ENCODE measurements at places on chromosomes 5 and 9.

GRCh38 chr5:78662323-78662722 lies 13.8 kb upstream of the LHFPL2 start:
- DNase-seq: no peak

DNA sequence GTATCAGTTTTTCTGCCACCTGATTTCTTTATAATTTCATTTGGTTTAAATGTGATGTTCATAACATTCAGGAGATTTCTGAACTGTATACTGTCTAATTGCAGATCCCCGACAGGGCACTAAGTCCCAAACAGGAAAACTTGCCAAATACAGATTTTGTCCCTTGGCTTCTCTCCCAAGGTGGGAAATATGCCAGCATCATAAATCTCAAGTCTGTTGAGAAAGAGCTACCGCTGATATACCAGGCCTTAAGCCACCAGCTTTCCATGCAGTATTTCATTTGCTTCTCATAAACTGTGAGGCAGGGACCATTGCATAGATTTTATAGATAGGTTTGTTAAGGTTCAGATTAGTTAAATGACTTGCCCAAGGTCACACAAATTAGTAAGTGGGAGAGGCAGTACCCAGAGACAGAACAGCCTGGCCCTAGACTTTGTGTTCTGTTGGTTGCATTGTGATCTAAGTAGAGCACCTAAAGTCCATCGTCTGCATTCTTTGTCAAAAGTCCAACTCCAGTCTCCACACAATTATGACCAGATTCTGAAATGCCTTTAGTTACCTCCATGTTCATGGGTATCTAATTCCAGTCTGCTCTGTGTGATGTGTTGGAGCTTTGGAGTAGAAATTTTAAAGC lies 16.2 kb downstream of the GPR21 start:
- no peak for DNase-seq

GRCh38 chr9:93952119-93952783 lies 2.9 kb downstream of the BARX1 start:
- no peak for DNase-seq

DNA sequence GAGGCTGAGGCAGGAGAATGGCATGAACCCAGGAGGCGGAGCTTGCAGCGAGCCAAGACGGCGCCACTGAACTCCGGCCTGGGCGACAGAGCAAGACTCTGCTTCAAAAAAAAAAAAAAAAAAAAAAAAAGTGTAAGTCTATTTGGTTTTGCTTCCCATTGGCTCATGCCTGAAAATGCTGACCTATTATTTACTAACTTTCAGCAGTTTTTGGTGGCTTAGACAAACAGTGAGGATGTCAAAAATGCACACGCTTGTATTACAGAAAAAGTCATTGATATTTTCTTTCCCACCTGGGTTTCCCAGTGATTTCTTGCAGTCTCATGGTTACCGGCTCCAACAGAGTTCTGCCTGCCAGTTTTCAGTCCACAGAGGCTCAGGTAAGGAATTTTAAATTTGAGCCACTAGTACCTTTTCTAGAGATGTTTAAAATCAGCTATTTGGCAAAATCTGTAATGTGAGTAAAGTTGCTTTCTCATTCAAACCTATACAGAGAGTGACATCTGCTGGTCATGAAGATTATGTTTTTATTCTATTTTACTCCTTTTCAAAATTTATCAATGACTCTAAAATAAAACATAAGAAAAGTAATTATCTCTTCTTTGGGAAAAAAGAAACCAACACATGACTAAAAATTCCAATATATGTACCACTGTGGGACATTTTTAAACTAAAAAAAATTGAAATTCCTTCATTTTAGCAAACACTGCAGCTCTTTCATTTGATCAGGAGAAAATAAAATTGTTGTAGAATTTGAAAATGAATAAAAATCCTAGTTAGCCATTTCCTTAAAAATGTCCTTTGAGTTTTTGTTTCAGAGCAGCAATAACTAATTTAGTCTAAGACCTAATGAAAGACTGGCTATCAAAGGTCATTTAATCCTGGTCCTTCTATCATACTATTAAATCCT lies 8.8 kb downstream of the FAM200C start:
- no peak for DNase-seq

GRCh38 chr9:105475302-105475701 lies 27.5 kb downstream of the FSD1L start:
- DNase-seq: peak; percentile 20

DNA sequence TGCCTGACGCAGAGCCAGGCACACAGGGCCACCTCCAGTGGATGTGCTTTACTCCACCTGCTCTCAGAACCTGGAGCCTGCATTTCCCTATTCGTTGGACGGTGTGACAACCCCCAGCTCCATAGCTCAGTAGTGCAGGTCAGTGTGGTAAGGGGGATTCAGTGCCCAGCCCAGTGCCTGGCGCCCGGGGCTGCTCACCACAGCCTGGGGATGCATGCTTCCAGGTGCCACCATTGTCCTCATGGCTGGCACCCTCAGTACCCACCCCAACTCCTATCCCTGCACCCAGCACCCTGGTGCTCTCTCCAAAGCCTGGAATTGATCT lies 32.8 kb upstream of the ADAMTS2 start:
- no peak for DNase-seq

GRCh38 chr5:179776411-179776938 lies 17.3 kb upstream of the LTC4S start:
- DNase-seq: no peak

Measured in COLO829 (cell line).